ENCODE measurements at places on chromosomes 2 and 18.

- no peak for DNase-seq
These were observed 21.3 kb upstream of the TCF7L1 start for GRCh38 chr2:85111819-85112281.

DNA sequence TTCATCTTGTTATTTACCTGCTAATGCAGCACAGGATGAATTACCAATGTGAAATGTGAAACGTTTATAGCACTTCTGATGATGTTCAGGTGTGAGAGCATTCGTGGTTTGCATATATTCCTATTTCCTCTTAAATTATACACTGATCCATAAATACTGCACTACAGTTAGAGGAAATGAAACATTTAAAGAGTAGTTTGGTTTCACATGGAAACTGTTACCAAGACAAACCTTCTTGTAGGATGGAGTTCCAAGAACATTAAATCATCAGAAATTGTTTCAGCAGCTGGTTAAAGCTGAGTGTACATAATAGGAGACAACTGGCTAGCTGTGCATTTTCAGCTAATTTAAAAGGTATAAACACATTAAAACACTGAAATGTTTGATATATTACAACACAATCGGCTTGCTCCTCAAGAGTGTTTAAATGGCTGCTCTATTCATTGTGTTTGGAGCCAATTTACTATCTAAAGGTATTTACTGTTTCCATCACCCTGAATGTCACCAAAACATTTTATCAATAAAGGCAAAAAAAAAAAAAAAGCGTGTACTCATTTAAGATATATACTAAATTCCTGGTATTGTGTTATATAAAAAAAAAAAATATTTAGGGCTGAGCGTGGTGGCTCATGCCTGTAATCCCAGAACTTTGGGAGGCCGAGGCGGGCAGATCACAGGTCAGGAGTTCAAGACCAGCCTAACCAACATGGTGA lies 100.6 kb downstream of the DYM start:
- peak; percentile 29 for DNase-seq

DNA sequence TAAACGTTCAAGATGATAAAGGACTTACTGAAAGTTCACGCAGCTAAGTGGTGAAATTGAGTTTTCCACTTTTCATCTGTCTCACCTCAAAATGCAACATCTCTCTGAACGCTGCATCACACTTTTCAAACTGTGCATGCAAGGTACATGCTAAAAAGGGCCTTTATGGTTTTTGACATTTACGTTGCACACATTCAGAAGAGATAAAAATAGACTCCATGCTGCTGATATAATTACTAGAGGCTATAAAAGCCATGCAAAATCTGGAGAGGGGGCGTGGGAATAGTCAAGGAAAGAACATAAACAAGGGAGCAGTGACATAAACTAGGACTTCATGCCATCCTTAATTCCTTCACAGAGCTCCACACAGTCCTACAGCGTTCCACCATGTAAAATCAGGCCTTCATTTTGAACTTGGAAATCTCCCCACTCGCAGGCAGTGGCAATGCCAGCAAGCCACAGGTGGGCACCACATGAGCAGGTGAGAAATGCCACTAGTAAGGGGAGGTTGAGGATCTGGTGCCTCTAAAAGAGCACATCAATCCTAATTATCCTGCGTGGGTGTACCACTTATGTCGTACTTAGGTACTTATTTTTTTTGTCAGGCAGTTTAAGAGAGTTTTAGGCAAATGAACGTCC lies 71.4 kb downstream of the ZEB2 start:
- DNase-seq, result no peak

DNA sequence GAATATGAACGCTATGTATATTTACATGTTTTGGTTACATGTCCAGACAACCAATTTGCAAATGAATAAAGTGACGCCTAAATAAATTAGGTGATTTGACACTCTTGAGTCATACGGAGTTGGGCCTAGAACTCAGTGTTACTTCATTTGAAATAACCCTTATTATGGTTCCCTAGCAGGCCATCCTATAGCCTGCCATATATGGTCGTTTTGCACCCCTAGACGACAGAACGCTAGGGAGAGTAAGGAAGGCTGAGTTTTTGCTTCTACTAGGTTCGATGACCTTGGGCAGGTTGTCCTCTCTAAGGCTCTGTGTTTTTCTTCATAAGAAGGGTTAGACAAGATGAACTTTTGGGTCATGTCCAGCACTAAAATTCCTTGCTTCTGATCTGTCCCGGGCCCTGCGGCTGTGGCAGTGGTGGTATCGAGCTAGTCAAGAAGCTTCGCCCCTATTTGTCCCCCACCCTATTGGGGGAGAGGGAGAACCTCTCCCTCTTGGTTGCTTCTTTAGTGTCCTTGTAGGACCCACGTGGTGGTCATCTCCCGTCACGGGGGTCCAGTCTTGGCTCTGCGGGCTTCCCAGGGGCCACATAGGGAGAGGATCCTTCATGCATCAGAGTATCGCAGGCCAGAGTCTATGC lies 574 bp upstream of the EML4 start:
- no peak for DNase-seq

All from kidney (tissue), 22 donors.